ENCODE measurements at places on chromosomes 16 and 17. TPM values are rescaled to one million over a fixed set of nuclear protein-coding genes. Genes with fewer than 3 reads are reported as not detected.

The MED1 gene
- polyA plus RNA-seq = 54.2 TPM

The TBC1D3I gene
- polyA plus RNA-seq = not detected

The MYH1 gene
- not detected for polyA plus RNA-seq

The CD300A gene
- polyA plus RNA-seq = 1.3 TPM

The BMERB1 gene
- 45.6 TPM for polyA plus RNA-seq

The MT1G gene
- polyA plus RNA-seq = 51.1 TPM

The FOXL1 gene
- 14.1 TPM for polyA plus RNA-seq

The TPPP3 gene
- 54.6 TPM for polyA plus RNA-seq

The CCL4L2 gene
- polyA plus RNA-seq = 2.4 TPM

The RAB40B gene
- polyA plus RNA-seq = 17.4 TPM

The PLK1 gene
- 25.1 TPM for polyA plus RNA-seq

The IRF8 gene
- polyA plus RNA-seq = 5.7 TPM

The RCVRN gene
- polyA plus RNA-seq = 0.22 TPM

Measured in right renal cortex interstitium (tissue), 3 donors.